ENCODE measurements at places on chromosomes 6 and 20.

DNA sequence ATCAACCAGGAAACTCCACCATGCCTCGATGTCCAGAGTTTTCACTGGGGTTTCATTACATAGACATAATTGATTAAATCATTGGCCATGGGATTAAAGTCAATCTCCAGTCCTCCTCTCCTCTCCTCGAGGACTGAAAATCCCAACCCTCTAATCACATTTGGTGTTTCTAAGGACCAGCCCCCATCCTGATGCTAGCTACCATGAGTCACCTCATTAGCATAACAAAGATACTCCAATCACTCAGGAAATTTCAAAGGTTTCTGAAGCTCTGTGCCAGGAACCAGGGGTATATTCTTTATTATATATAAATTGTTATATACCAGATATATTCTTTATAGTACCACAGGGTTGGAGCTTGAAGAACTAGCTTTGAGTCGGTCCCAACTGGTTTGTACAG lies 212.9 kb upstream of the PRND start:
- no peak for DNase-seq

GRCh38 chr6:142246960-142247359 lies 54.8 kb upstream of the ADGRG6 start:
- no peak for DNase-seq

DNA sequence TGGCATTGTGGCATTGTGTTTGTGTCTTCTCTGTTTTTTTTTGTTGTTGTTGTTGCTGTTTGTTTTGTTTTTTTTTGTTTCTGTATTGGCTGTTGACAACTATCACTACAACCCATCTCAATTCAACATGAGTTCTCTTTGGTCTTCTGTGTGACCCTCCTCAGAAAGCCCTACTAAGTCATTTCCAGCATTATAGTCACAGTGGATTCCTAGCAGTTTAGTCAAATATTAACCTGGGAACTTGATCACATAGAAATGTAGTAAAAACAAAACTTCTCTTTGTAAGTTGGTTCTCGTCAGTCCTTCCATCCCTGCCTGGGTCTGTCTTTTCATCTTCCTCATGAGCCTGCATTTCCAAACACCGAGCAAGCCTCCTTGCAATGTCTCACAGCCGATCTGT lies 16.8 kb downstream of the SLC17A2 start:
- DNase-seq: no peak

GRCh38 chr20:14740380-14740779 lies 403.0 kb upstream of the FLRT3 start:
- no peak for DNase-seq

- DNase-seq: no peak
Measured at GRCh38 chr20:20327746-20328145, 40.2 kb upstream of the INSM1 start.

GRCh38 chr6:14174226-14174625 lies 56.7 kb downstream of the CD83 start:
- DNase-seq: no peak

GRCh38 chr20:50309280-50309763 lies 118.7 kb downstream of the CEBPB start:
- no peak for DNase-seq

DNA sequence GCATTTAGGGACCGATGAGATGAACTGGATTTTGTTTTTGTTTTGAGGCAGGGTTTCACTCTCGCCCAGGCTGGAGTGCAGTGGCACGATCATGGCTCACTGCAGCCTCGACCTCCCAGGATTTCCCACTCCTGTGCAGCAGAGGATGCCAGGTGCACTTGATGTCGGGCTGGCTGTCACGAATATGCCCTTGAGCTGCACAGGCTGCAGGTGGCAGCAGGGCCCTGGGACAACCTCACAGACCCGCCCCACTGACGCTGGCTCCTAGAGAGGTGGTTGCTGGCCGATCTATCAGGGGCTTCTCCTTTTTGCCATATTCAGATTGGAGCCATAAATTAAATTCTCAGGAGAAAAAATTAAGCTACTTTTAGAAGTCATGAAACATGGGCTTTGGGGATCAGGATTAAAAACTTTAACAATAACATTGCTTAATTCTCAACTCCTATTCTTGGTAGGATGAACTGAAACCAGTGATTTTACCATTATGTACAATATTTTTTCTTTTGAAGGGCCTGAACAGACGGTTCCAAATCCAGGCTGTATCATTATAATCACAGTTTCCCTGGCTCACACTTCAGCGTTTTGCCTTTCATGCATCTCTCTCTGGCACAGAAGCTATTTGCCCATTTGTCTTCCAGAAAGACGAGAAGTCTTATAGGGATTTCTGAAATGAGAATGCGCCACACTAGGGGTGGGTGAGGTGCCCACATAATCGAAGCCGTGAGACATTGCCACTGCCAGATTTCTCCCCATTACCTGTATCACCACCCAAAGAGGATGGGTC lies 32.4 kb downstream of the NQO2 start:
- no peak for DNase-seq

GRCh38 chr6:41536795-41537758 lies 9.1 kb upstream of the FOXP4 start:
- DNase-seq: no peak

- DNase-seq: no peak
Measured at GRCh38 chr6:111888928-111889695, 15.9 kb upstream of the FYN start.

- DNase-seq: no peak
Measured at GRCh38 chr6:115120391-115120790, 777.6 kb upstream of the HS3ST5 start.

DNA sequence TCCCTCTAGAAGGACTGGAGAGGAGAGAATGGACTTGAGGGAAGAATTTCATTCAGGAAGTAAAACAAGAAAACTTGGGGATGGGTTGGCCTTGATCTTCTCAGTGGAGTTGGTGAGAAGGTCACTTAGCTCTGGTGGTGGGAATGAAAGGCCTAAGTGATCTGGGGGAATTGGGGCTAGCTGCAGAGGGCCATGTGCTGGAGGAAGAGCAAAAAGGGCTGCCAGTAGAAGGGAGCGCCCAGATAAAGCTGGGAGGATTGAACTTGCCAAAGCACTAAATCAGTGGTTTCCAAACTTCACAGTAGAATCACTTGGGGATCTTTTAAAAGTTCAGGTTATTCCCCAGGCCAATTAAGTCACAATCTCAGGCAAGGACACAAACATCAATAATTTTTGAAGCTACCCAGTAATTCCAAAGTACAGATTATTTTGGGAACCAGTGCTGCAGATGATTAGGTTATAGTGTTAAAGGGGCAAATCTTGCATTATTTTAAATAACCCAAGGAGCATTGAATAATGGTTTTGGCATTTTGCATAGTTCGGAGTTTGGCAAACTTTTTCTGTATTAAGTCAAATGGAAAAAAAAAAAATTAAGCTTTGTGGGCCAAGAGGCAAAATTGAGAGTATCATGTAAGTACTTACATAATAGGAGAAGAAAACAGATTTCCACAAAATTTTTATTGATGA lies 36.5 kb upstream of the RFPL4B start:
- no peak for DNase-seq

- DNase-seq: no peak
Measured at GRCh38 chr20:53244711-53245110, 272.6 kb downstream of the TSHZ2 start.

GRCh38 chr6:116666869-116667268 lies 1.7 kb downstream of the ZUP1 start:
- DNase-seq: no peak

DNA sequence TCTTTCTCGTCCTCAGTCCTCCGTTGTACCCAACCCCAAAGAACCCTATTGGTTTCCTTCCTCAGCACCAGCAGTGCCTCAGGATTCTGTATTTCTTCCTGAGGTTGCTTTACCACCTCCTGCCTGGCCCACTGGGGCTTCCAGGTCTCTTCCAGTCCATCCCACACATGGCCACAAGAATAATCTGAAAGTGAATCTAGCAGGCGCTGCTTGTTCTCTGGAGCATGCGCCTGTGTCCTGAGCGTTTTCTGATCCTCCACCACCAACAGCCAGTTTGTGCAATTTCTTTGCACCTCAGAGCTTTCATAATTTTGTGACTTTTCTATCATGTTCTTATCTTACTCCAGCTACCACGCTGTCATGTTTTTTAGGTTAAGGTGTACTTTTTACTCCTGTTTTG lies 11.6 kb upstream of the HSP90AB1 start:
- no peak for DNase-seq

DNA sequence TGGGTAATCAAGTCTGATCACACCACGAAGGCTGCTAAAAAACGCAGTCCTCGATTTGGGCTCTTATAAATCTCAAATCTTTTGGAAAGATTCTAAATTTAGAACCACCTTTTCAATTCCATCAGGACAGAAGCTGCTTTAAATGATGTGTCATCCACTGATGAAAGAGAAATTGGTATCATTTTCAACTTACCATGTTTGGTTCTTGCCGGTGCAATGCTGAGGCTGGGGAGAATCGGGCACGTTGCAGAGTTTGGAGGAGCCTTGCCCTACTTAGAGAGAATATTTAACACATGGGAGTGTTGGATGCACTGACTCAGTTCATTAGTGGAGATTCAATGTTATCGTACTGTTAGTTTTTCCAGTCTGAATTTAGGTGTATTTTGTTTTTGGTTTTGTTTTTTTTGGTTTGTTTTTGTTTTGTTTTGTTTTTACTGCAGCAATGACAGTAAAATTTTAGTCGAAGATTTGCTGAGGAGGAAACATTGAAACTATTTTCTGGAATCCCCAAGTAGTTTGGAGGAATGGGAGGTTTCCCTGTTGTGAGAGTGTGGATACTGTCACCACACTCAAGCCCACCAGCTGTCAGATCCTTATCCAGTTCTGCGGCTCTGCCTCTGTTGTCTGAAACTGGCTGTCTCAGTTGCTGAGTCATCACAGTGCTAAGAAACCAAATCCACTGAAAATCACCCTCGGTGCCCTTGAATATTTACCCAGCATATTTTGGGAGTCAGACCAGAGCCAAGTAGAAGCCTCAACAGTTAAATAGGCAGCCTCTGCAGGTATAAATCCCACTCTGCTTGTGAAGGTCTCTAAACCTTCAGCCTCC lies 497.0 kb downstream of the BTBD3 start:
- no peak for DNase-seq

DNA sequence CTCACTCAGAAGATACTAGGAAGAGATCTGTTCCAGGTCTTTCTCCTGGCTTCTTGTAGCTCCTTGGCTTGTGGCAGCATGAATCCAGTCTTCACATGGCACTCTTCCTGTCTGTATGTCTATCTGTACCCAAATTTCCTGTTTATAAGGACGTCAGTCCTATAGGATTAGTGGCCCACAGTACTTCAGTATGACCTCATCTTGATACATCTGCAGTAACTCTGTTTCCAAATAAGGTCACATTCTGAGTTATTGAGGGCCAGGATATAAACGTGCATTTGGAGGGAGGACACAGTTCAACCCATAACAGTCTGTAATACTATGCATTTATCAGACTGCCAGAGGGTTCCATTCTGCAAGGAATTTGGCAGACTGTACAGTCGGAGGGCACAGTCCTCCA lies 57.6 kb upstream of the DYNLRB1 start:
- no peak for DNase-seq

DNA sequence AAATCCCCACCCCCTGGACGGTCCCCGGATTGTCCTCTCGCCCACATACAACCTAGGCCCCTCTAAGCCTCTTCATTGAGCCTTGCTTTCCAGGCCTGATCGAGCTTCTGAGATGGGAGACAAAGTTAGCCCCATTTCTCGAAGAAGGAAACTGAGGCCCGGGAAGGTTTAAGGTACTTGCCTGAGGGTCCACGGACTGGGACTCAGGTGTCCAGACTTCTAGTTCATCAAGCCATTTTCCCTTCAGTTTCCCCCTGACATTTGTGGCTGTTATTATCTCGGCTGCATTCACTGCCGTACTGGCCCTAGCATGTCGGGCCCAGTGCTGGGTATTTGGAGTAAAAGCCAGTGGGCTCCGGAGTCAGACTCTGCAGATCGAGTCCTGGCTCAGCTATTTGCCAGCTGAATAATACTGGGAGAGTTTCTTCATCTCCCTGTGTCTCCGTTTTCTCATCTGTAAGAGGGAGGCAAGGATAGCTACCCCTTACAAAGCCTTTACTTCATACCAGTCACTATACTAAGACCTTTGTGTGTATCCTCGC lies 633 bp downstream of the RPRD1B start:
- DNase-seq: no peak

GRCh38 chr6:112193117-112193516 lies 61.2 kb downstream of the LAMA4 start:
- no peak for DNase-seq

- no peak for DNase-seq
Measured at GRCh38 chr6:87213364-87213763, 58.0 kb downstream of the ZNF292 start.

GRCh38 chr20:21182832-21183563 lies 57.1 kb downstream of the KIZ start:
- no peak for DNase-seq

DNA sequence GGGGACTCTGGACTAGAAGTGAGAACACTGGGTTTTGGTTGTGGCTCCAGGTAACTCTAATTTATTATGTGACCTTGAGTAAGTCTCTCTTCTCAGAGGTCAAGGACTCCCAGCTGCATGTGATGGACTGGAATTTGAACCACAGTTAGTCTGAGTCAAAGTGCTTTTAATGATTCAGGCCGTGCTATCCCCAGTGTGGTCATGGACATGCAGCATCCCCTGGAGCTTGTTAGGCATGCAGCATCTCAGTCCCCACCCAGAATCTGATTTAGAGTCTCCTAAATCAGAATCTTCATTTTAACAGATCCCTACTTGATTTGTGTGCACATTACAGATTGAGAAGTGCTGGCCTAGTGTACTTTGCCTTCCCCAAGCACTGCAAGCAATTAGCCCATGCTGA lies 74.2 kb downstream of the TOX2 start:
- no peak for DNase-seq

DNA sequence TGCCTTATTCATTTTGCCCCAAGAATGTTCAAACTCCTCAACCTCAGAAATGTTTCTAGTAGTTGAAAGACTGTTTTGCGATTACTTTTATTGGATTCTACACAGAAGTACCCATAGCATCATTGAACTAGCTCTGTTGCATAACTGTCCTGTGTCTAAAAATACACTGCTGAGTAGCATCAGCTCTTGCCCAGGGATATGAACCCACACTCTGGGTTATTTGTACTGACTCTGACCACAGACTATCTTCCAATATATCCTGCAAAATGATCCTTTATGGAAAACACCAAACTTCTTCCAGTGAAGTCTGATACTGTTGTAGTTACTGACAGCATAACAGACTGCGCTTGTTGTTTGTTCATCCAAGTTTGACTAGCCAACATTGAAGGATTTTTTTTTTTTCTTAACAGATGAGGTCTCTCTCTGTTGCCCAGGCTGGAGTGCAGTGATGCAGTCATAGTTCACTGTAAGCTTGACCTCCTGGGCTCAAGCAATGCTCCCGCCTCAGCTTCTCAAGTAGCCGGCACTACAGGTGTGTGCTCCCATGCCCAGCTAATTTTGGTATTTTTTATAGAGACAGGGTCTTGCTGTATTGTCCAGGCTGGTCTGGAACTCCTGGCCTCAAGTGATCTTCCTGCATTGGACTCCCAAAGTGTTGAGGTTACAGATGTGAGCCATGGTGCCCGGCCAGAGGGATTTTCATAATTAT lies 49.9 kb downstream of the TULP4 start:
- DNase-seq: no peak

- no peak for DNase-seq
Measured at GRCh38 chr20:62049342-62050165, 16.1 kb downstream of the TAF4 start.

GRCh38 chr6:30656513-30656912 lies 9.6 kb downstream of the C6orf136 start:
- DNase-seq: no peak

- no peak for DNase-seq
Measured at GRCh38 chr6:130204322-130204721, 18.4 kb downstream of the SAMD3 start.

- no peak for DNase-seq
Measured at GRCh38 chr6:33583591-33584155, 3.6 kb upstream of the BAK1 start.

GRCh38 chr20:62263396-62263795 lies 25.1 kb downstream of the OSBPL2 start:
- no peak for DNase-seq

Data from activated CD4-positive, alpha-beta T cell treated with anti-CD3 and anti-CD28 coated beads, Interleukin-2, amount 50 U/mL, for 4 hours (primary cell).